ENCODE measurements at places on chromosomes 2 and 18.

- no peak for DNase-seq
These were observed 810.4 kb downstream of the METTL4 start for GRCh38 chr18:1760901-1761300.

- DNase-seq: no peak
These were observed 1.2 kb upstream of the RAB12 start for GRCh38 chr18:8607776-8608742.

DNA sequence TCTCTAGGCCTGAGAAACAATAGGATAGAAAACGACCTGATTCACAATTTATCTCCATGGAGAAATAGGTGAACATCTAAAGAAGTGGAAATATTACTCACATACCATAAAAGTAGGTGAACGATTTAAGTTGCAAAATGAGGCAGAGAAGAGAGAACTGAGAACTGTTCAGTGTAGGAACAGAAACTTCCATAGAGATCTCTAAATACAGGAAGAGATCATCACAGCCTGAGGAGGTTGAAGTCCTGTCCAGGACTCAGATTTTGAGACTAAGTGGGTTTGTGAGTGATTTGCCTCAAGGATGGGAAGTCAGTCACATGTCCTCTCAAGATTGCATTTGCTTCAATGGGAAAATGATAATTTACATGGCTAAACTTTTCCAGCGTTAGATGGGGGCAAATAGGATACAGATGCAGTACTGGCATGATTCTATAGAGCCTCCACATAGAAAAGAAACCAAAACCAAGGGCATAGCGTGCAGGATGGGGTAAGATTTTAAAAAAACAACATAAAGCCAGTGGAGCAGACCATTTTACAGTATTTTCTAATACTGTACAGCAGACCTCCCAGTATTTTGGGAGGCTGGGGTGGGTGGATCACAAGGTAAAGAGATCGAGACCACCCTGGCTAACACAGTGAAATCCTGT lies 68.8 kb downstream of the MEP1B start:
- no peak for DNase-seq

DNA sequence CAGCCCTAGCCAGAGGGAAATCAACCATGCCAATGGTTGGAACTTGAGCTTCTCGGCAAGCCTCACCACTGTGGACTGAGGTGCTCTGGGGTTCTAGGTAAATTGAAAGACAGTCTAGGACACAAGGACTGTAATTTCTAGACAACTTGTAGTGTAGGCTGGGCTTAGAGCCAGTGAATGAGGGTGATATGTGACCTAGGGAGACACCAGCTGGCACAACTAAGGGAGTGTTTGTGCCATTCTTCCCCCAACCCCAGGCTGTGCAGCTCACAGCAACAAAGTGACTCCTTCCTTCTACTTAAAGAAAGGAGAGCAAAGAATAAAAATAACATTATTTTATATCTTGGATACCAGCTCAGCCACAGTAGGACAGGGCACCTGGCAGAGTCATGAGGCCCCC lies 1690.7 kb upstream of the TMEFF2 start:
- no peak for DNase-seq

GRCh38 chr18:27724362-27724761 lies 452.6 kb downstream of the CDH2 start:
- no peak for DNase-seq

DNA sequence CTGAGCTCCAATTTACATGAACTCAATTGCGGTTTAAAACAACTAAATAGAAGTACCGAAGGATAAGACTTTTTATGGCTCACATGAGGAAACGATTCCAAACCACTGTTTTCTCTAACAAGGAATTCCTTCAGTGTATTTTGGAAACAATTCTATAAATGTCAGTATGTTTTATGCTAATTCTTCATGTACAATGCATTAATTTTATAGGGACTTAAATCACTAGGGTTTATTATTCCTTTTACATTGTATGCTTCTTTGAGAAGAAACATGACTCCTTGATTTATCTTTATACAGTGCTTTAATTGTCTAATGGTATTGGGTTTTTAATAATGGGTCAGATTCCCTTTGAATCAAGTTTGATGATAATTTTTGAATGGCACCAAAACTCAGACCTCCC lies 566.8 kb downstream of the EPHA4 start:
- DNase-seq: no peak

- DNase-seq: no peak
These were observed 64.9 kb upstream of the PSMD14 start for GRCh38 chr2:161243312-161243711.

DNA sequence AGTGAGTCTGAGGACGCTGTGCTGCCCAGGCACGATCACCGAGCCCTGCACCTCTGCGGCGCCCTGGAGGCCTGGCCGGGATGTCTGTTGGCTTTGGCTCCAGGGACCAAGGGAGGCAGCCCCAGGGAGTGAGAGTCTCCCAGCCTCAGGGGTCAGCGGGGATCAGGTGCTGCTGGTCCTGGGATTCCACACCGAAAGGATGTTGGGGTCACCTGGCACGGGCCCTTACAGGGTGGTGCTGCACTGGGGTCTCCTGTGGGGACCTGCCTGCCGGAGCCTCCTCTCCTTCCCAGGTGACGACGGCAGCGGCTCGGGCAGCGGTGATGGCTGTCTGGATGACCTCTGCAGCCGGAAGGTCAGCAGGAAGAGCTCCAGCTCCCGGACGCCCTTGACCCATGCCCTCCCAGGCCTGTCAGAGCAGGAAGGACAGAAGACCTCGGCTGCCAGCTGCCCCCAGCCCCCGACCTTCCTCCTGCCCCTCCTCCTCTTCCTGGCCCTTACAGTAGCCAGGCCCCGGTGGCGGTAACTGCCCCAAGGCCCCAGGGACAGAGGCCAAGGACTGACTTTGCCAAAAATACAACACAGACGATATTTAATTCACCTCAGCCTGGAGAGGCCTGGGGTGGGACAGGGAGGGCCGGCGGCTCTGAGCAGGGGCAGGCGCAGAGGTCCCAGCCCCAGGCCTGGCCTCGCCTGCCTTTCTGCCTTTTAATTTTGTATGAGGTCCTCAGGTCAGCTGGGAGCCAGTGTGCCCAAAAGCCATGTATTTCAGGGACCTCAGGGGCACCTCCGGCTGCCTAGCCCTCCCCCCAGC lies 30.5 kb downstream of the GPC1 start:
- no peak for DNase-seq

DNA sequence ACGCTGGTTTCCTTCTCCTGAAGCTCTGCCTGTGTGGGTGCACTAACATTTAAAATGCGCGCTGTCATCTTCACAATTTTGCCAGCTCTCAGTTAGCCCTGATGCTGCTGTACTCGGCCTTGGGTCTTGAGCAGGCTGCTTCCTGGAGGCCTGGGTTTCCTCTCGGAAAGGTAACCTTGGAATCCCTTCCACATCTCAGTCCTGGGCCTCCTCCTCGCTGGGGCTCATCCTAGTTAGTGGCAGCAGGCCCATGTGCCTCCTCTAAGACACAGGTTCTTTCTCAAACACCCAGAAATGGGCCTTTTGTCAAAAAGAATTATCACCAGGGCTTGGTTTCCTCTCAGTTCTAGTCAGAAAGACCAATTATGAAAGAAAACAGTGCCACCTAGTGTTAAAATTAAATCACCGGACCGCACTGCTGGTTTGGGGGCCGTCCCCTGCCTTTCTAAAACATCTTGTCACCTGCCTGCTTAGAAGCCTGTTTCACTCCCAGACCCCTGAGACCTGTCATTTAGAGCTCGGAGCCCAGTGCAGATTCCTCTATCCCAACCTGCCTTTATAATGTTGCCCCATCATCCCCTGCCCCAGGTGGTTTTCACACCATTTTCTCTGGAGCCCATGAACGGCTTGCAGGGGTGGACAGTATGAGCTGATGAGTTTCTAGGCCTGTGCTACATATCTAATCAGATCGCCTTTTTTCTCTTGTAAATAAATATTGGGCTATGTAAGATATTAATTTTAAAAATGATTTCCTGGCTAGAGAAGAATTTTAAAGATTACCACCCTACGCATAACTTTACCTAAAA lies 42.4 kb downstream of the HK2 start:
- DNase-seq: peak; percentile 15

- DNase-seq: peak; percentile 66
These were observed at the start of gene SPATS2L for GRCh38 chr2:200306196-200306930. Gene SPATS2L (plus strand): TSS chr2:200306693. CDS start chr2:200389245, 82,552 bp downstream.

DNA sequence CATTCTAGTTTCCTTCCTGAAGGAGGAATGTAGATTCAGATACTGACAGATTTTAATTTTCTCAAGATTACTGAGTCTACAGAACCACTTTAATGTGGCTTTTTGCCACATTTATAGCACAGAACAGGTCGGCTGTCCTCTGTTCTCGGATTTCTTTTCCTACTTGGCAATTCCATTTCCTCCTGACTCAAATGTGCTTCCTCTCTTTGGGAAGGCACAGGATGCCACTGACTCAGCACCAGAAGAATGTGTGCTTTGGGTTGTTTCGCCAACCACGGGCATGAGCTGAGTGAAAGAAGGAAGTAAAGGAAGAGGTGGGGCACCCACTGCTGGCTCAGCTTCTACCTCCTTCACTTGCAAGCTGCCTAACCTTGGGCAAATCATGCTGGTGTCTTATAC lies 970.6 kb upstream of the ACVR2A start:
- no peak for DNase-seq

DNA sequence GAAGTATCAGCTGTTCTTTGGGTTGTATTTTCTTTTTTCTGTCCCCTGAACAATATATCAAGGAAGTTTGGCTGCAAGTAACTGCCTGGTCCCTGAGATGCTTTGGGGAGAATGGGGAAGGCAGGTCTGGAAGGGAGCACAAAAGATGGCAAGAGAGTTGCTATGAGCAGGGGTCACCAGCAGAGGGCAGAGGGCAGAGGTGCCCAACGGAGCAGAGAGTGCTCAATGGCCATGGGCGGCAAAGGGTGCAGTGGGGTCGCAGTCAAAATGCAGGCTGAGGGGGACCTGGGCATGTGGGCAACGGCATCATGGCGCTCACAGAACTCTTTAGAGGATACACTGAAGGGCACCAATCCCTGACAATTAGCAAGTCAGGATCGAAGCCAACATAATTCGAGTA lies 107.7 kb upstream of the ATP8B1 start:
- DNase-seq: peak; percentile 27

DNA sequence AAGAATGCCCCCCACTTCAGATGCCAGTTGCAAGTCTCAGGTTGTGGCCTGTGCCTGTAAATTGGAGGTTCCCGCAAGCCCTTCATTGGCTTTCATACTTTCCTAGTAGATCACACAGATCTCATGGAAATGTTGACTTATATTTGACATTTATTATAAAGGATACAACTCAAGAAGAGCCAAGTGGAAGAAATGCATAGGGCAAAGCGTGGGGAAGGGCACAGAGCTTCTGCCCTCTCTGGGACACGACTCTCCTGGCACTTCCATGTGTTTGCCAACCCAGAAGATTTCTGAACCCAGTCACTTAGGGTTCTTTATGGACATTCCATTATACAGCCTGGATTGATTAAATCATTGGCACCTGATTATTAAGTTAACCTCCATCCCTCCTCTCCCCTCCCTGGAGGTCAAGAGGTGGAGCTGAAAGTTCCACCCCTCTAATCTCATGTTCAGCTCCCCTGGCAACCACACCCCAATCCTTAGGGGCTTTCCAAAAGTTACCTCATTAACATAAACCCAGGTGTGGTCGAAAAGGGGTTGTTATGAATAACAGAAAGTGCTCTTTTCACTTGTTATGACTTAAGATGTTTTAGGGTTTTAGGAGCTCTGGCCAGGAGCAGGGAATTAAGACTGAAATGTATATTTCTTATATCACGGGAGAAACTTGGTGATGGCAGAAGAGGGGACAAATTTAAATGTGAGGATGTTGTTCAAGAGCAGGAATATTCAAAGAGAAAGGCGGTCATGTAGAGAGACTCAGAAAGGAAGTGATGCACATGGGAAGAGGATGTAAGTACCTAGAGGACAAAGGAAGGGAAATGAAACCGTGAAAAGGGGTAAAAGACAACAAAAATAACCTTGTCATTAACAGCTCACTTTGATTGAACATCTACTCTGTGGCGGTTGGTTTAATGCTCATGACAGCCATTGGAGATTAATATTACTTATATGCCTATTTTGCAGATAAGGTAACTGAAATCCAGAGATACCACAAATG lies 31.8 kb downstream of the SP100 start:
- DNase-seq: peak; percentile 26

DNA sequence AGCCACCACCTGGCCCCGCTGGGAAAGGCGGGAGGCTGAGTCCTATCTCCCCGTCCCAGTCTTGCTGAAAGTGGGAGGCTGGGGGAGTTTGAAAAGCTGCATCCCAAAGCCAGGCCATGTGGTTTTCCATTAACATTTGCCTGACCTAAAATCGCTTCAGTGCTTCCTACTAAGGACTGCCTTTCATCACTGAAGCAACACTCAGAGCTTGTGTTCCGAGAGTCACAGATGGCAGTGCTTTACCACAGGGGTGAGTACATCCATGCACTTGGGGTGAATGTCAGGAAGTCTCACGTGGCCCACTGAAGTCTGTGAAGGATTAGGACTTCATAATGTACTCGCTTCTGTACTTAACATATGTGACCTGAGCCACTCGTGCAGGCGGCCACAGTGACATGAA lies 43.3 kb downstream of the PXDN start:
- DNase-seq: no peak

DNA sequence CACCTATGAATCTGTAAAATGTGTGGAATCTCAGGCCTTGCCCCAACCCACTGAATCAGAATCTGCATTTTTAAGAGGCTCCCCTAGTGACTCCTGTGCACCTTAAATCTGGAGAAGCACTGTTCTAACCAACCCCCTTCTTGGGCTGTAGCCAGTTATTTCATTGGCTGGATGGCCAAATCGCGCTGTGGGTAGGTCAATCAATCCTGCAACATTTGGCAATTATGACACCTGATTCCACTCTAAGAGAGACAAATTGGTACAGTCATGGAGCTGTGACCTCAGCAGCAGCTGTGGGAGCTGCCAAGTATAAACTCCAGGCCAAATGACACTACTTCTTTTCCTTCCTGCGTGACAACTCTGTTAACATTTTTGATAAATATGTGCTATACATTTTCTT lies 208.7 kb downstream of the CLIP4 start:
- no peak for DNase-seq

- DNase-seq: no peak
These were observed 496.9 kb upstream of the VRK2 start for GRCh38 chr2:57549642-57550102.

DNA sequence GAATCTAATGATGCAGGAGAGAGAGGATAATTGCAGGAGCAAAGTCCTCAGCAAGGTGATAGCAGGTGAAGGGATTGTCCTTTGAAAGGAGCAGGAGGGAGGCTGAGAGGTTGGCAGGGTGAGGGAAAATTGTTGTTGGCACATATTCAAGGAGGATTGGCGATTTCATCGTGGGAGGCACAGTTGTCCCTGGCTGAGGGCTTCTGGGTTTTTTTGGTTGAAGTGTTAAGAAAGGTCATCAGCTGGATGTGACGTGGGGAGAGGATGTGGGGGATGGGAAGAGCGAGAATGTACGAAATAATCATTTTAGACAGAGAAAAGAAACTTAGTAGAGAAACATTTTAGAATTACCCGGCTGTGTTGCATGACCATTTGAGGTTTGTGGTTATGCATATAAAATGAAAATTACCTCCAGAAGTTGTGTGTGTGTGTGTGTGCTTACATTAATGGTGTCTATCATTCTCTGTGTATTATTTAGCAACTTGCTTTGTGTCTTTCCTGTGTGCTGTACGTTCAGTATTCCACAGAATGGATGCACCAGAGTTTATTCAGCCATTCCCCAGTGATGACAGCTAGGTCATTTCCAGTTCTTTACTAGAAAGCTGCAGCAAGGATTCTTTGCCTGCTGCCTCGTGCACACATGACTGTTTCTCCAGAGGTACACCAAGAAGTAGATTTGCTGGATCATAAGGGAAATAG lies 67.6 kb downstream of the SDC1 start:
- no peak for DNase-seq

Data from activated CD4-positive, alpha-beta T cell treated with anti-CD3 and anti-CD28 coated beads, Interleukin-2, amount 50 U/mL, for 48 hours (primary cell).